Effector CD4-positive, alpha-beta T cell (primary cell): ENCODE measurements at places on chromosomes 6 and 20.

- DNase-seq, result no peak
These were observed 1.0 kb downstream of the MCM9 start for GRCh38 chr6:118933855-118934460.

DNA sequence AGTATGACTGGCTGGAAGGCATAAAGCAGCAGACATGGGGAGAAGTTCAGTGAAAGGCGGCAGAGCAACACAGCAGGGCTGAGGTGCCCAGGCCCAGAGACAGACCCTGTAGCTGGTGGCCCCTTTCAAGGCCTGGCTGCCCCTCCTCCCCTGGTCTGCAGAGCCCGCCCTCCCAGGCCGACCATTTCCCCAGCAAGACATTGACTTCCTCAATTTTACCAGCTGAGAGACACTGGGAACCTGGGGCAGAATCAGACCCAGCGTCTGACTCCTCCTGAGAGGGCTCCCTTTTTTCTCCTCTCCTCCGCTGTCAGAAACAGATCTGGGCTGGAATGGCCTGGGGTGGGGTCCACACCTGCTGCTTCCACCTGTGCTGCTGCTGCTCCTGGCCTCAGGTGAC is at the start of gene TREML4:
Gene TREML4, plus strand, starts transcription at position 254 of the 400 bp plus-strand sequence. Its CDS starts 79 bp downstream, at position 333.
- no peak for DNase-seq

GRCh38 chr6:145076115-145076841 is 659.0 kb downstream of the EPM2A start:
- DNase-seq, result no peak

- no peak for DNase-seq
These were observed 42.2 kb upstream of the DSE start for GRCh38 chr6:116328528-116328903.

GRCh38 chr6:44696099-44696498 is 308.6 kb downstream of the CDC5L start:
- no peak for DNase-seq

GRCh38 chr6:111423960-111424846 is 58.8 kb downstream of the REV3L start:
- no peak for DNase-seq

DNA sequence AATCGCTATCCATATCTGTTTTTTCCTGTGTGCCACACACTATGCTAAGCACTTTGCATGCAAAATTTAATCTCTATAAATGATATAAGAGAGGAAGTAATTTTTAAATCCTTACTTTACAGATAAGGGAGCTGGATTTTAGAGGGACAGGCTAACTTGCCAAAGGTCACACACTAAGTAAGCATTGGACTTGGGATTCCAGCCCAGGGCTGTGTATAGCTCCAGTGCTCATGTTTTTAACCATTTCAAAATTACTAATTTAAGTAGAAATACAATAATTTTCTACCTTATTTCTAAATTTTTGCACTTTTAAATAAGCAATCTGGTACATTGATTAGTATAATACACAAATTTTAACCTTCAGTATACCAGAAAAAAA is 144.6 kb downstream of the UST start:
- no peak for DNase-seq

GRCh38 chr6:87909849-87910248 is 137.8 kb upstream of the SPACA1 start:
- no peak for DNase-seq

DNA sequence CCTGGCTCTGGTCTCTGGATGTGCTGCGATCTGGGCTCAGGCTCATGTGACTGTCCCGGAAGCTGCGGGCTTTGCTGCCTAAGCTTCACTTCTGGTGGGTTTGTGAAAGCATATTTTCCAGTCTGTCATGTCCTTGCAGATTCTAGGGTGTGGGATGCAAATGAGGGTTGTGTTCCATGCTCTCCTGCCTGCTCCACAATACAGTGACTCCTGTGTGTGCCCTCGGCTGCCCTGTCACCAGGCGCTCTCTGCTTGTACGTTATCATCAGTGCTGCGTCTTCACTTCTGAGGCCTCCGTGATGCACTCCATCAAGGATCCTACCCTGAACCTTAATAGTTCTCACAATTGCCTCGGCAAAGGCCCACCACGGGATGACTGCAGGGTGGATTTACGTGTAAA is 84.2 kb downstream of the TTLL2 start:
- no peak for DNase-seq

GRCh38 chr6:73252703-73253102 is 10.3 kb downstream of the KHDC1 start:
- no peak for DNase-seq

DNA sequence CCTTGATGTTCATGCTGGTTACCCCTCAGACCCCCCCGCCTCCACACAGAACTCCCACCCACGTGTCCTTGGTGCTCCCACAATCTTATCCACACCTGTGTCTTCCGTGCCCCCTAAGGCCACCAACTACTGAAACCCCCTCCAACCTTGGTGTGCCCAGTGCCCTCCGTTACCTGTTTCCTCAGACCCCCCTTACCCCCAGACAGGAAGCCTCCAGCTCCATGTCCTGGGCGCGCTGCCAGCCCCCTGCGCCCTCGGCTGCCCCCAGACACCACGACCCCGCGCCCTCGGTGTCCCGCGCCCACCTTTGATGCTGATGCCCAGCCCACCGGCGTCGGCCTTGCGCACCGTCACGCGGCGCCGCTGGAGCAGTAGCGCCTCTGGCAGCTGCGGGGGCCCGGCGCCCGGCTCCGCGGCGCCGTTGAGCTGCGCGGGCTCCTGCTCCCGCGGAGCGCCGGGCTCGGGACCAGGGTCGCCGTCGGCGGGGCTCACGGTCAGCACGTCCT is 504 bp downstream of the SNTA1 start:
- DNase-seq, result peak; percentile 16

DNA sequence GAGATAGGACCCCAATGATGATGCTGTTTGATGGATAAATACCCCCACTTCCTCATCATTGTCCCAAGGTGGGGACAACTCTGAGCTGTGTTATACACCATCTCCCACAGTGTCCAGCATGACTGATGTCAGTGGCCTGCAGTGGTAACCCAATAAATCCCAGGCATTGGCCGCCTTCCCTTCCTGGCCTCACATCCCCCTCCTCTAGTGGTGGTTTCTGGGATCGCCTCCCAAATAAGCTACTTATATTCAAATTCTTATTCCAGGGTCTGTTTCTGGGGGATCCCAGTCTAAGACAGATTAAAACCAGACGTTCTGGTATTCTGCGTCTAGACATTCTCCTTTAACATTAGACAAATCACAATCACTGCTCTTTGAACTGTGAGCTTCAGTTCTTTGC is 90.6 kb downstream of the SCP2D1 start:
- DNase-seq, result no peak

DNA sequence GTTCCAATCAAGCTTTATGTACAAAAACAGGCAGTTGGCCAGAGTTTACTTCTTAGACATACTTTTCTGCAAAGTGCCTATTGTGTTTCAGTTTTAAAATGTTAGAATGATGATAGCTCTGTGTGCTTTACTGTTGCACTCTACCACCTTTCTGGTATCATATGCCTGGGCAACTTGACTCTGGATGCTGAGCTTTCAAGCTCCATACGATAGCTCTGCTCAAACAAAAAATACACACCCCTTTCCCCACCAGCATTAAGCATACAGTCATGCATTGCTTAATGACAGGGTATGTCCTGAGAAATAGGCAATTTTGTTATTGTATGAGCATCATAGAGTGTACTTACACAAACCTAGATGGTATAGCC is 123.1 kb downstream of the RCAN2 start:
- no peak for DNase-seq

GRCh38 chr6:65566117-65566516 is 140.9 kb downstream of the EYS start:
- DNase-seq, result no peak

DNA sequence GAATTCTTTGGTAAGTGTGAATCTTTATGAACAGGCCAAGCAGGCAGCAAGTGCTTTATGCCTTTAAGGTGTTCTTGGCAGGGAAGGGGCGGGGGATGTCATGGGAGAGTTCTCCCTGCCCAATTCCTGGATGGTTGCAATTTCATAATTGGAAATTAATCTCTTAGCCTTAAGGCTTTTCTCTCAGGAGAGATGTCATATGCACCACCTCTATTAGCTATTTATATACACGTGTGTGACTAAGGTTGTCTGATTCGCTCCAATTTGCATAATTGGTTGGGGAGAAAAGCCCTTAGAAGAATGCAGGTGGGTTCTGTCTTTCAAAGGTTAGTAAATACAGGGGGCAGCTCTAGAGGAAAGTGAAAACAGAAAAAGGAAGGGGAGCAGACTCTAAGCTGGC is 5.2 kb upstream of the ENPP5 start:
- no peak for DNase-seq

GRCh38 chr20:17495826-17496225 is 35.4 kb downstream of the BFSP1 start:
- no peak for DNase-seq

GRCh38 chr6:76840041-76840745 is 623.1 kb downstream of the HTR1B start:
- no peak for DNase-seq

DNA sequence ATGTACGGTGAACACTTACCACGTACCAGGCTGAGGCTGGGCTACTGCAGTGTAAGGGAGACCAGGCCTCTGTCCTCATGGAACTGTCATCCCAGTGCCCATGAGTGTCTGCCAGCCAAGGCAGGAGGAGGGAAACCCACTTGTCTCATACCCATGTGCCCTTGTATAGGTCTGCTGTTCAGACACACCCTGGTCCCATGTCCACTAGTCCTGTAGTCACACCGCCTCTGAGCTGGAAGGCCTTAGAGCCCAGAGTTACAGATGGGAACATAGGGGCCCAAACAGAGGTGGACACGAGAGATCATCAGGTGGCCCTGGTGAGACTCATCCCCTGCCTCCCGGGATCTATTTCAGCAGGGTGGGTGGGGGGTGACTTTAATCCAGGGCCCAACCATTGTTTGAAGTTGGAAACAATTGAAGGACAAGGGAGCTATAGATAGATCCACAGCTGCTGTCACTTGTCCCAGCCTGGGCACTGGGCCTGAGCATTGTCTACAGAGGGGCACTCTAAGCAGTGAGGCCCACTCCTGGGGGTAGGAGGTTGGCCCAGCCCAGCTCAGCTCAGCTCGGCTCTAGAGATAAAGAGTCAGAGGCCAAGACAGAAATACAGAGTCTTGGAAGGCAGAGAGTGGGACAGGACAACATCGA is 14.6 kb downstream of the MYH7B start:
- no peak for DNase-seq

DNA sequence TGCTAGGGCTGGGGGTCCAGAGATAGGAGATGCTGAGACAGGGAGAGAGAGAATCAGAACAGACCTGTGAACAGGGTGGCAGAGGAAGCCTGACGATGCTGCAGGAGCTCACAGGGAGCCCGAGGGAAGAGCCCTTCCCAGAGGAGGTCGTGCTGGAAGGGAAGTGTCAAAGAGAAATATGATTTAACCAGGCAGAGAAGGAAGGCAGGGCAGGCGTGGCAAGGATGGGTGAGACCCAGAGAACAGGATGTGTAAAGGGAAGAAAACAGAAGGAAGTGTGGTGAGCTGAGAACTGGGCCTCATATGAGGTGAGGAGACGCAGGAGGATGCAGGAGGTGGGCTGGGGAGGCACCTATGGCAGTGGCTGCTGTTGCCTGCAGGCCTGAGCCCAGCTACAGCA is 105.6 kb downstream of the ZDHHC14 start:
- no peak for DNase-seq

DNA sequence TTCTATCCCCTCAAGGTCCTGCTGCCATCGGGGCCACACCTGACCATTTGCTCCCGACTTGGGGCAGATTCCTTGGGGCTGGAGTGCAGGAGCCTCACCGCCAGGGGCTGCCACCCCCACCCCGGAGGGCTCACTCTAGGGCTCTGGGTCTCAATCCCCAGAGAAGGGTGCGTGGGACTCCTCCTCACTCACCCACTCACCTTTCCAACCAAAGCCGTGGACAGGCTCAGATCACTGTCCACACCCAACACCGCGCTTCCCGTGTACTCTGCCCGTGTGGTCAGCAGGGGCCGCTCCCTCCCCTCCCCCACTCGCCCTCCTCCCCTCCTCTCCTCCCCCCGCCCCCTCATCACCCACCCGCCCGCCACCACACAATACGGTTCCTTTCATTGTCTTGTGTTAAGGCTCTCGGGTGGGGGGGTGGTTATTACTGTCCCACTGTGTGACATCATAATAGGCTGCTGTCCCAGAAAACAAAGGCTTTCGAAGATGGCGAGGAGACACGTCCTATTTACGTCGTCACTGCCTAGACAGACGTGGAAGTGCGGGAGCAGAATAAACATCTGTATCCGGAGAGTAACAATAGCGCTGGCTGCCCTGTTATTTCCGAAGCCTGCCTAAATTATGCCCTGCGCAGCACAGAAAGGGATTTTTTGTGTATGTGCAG is 85.8 kb downstream of the YTHDF1 start:
- DNase-seq, result no peak

- no peak for DNase-seq
These were observed 309.3 kb downstream of the HDGFL1 start for GRCh38 chr6:22878706-22879105.

DNA sequence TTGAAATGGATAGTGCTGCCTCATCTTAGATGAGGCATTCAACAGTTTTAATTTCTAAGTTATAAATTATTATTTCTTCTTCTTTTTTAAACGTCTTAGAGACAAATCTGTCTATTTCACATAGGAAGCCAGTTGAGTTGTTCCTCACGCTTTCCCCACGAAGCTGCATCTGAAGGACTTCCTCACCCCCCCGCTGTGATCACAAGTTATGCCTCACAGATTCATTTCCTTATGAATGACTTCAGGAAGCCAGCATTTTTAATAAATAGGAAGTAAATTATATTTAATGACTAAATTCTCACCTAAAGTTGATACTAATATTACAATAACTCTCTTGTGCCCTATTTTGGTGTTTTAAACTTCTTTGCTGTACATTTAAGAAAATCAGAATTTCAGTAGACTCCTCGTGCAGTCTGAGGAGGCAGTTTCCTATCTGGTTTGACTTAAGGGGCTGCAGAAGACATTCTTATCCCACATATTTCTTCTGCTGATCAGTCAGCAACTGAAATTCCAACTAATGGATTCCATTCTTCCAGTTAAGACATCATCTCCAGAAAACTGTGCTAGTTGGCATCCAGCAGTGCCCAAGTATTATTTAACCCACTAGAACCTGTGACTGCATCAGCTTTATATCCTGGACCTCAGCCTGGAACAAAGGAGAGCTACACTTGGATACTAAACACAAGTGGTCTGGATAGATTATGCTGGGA is 182.7 kb upstream of the CCN2 start:
- DNase-seq, result no peak

DNA sequence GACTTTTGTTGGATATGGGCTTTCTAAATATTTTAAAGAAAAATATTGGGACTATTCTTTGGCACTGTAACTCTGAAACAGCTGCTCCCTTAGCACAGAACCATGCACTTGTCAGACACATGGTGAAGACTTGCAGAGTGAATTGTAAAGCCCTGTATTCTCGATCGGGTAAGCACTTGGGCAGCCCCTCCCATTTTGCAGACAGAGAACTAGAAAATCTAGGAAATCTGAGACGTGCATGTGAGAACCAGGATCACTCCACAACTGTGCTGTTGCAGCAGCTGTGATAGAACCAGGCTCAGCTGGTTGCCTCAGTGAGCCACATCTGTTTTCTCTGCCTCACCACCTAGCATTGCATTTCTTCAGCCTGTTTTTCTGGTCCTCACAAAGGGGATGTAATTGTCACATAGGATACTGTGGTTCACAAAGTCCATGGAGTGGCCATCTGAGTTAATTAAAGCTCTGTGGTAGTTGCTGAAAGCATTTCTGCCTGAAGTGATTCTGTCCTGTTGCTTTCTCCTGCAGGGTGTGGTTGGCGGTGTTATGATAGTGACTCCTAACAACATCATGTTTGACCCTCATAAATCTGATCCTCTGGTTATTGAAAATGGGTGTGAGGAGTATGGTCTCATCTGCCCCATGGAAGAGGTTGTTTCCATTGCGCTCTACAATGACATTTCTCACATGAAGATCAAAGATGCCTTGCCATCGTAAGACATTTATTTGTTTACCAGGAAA is 71.8 kb upstream of the HINT3 start:
- no peak for DNase-seq
